ENCODE measurements at places on chromosomes 1 and 21.

GRCh38 chr1:197837911-197838310 lies 62.6 kb upstream of the DENND1B start:
- no peak for DNase-seq

- DNase-seq, result no peak
These were observed 28.1 kb downstream of the AHDC1 start for GRCh38 chr1:27575840-27576331.

- no peak for DNase-seq
These were observed 856 bp downstream of the FDPS start for GRCh38 chr1:155309423-155310021.

DNA sequence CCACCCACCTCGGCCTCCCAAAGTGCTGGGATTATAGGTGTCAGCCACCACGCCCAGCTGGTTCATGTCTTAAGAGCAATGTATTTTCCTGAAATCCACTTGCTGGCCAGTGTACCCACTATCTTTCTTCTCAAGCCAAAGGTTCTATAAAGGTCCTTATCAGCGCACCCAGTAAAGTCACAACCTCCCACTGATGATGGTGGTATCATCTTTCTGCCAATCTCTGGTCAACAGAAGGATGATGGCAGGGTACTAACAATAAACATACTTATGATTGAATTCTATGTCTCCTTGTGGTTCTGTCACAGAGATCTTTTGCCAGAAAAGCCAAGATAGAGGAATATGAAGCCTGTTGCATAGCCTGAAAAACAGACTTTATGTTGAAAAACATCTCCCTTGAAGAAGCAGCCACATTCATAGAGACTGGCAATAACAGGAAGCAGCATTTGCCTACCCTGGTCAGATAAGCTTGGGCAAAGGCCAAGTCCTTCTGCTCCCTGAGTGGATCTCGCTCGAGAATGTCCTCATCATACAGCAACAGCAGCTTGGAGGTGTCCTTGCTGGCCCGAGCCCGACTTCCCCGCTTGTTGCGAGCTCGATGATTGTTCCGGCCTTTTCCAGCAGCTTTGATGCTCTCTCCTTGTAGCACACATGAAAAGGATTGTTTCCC lies 73.0 kb downstream of the DAP3 start:
- DNase-seq, result no peak

- no peak for DNase-seq
These were observed 25.6 kb upstream of the ENAH start for GRCh38 chr1:225678545-225678944.
